ENCODE measurements at places on chromosomes 12 and 14.

- DNase-seq: no peak
- H3K27me3 ChIP-seq: no peaks in the 10 kb centered on the region
- H3K4me1 ChIP-seq: no peaks in the 10 kb centered on the region
- no peaks in the 10 kb centered on the region for H3K36me3 ChIP-seq
Observed at GRCh38 chr12:122820838-122821271, 14.4 kb upstream of the HIP1R start.

- H3K4me1 ChIP-seq: no peaks in the 10 kb centered on the region
- H3K27me3 ChIP-seq: no peaks in the 10 kb centered on the region
- H3K36me3 ChIP-seq: no peaks in the 10 kb centered on the region
- DNase-seq: no peak
- H3K27ac ChIP-seq: no peak overlapping the region
Observed at GRCh38 chr12:44555454-44555853, 320.7 kb downstream of the NELL2 start.

DNA sequence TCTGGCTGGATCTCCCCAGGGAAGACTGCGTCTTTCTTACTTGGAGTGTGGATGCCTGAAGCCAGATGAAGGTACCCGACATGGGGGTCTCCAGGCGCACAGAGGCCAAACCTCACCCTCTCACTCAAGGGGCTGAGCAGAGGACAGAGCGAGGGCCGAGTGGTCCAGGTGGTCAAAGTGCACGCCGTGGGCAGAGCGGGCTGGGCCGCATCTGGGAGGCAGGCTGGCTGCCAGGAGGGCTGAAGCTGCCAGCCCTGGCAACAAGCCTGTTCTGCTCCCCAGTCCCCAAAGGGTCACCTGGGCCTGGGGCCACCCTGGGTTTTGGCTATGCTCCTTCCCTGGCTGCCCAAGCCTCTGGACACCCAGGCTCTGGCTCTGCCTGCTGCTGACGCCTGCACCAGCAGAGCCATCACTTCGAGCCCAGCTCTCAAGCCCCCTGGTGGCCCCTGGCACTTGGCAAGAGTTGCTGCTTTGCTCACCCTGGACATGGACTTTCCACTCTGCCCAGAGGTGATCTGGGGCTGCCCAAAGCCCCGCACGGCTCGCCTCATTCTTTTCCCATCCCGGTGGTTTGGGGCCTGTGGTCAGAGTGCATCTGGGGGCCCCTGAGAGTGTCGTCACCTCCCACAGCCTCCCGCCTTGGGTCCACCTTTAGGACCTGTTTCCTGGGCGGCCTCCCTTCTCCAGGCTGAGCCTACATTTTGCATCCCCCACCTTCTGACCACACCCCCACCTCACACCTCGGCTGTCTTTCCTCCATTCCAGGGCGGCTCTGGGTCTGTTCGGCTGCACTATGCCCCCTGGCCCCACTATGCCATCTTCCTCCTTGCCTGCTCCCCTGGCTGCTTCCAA is 2.8 kb downstream of the ADSS1 start:
- peaks cover 15% of the 10 kb centered on the region for H3K4me1 ChIP-seq
- no peak overlapping the region for H3K4me3 ChIP-seq
- H3K36me3 ChIP-seq: peaks cover 2% of the 10 kb centered on the region
- no peaks in the 10 kb centered on the region for H3K27me3 ChIP-seq
- no peak for DNase-seq

DNA sequence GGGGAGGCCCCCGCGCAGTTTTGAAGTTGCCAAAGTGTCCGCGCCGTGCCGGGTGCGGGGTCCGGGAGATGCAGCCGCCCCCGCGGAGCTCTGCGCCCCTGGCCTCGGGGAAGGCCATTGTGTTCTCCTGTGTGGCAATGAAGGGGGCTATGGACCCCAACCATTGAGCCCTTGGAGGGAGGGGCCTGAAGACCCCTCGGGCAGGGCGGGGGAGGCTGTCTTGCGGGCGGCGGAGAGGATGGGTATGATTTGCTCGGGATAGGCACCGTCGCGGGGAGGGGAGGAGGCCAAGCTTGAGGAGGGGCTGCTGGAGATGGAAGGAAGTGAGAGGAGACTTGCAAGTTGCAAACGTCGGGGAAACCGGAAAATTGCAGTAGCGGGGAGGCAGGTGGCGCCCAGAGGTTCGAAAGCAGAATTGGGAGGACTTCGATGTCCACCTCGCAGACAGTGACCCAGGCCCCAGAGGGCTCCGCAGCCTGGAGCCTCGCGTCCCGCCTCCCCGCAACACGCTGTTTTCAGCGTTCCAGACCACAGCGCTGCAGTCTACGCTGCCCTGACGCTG is 25.4 kb downstream of the BCL11B start:
- H3K4me1 ChIP-seq: peaks cover 51% of the 10 kb centered on the region
- peaks cover 15% of the 10 kb centered on the region for H3K27me3 ChIP-seq
- no peaks in the 10 kb centered on the region for H3K36me3 ChIP-seq
- no peak overlapping the region for H3K4me3 ChIP-seq
- no peak overlapping the region for H3K27ac ChIP-seq

DNA sequence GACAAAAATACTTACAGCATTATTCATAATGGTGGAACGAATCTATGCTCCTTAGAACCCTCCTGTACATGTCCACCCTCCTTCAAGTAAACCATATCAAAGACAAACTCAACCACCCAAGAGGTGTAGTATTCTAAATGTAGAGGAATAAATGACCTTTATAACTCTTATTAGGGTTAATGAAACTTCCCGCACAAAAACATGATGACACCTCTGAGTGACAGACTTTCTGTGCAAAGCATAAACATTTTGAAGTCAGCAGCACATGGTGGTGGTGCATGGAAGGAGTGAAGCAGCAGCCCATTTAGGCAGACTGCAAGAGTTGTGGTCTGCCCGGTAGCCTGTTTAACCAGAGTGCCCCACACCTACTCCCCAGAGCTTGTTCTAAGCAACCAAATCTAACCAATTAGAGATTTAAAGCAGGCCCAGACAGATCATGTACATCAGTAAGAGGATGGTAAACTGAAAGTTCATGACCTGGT is 615 bp upstream of the ASB8 start:
- no peaks in the 10 kb centered on the region for H3K27me3 ChIP-seq
- no peaks in the 10 kb centered on the region for H3K36me3 ChIP-seq
- DNase-seq: no peak
- peak overlapping the region; percentile 84 for H3K27ac ChIP-seq
- peaks cover 4% of the 10 kb centered on the region for H3K4me1 ChIP-seq

GRCh38 chr12:93379326-93379980 is 1.7 kb downstream of the NUDT4 start:
- peaks cover 8% of the 10 kb centered on the region for H3K4me1 ChIP-seq
- peak overlapping the region; percentile 90 for H3K27ac ChIP-seq
- H3K27me3 ChIP-seq: no peaks in the 10 kb centered on the region
- peak; percentile 60 for DNase-seq
- H3K36me3 ChIP-seq: no peaks in the 10 kb centered on the region
- H3K4me3 ChIP-seq: peak overlapping the region; percentile 40

GRCh38 chr14:70934502-70935134 is 27.4 kb downstream of the PCNX1 start:
- DNase-seq: peak; percentile 90
- peaks cover 2% of the 10 kb centered on the region for H3K36me3 ChIP-seq
- peaks cover 10% of the 10 kb centered on the region for H3K4me1 ChIP-seq

DNA sequence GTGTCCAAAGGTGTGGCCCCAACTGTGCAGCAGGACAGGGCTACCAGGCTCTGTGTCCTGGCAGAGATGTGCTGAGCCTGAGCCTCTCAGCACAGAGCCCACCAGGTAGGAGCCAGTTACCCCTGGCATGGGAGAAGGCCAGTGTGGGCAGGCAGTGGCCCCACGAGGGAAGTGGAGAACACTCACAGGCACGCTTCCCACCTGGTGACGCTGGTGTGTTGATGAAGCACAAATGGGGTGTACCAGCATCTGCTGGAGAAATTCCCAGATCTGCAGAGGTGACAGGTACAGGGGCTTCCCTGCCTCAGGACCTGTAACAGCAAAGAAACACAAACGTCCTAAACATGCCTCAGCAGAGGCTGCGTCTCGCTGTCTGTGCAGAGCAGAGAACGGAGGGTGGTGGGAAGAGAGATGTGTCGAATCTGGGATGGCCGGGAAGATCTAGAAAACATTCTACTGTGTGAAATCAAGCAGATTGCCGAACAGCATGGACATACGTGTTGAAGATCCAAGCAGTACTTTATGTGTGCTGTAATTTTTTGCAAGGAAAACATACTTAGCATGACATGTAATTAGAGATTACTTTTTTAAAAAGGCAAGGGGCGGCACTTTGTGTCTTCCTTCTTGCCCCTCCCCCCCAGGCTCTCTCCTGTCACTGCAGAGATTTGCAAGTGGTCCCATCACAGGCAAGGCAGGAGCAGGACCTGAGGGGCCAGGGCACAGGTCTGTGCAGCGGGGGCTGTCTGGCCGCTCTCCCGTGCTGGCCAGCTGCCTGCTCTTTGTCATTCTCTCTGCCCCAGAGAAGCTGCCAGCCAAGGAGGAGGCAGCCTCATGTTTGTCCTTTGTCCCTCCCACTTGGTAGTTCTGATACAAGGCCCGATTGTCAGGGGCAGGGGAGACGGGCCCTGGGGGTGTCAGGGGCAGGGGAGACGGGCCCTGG is 17.3 kb downstream of the HIP1R start:
- no peak overlapping the region for H3K4me3 ChIP-seq
- DNase-seq: no peak
- H3K36me3 ChIP-seq: no peaks in the 10 kb centered on the region
- peak overlapping the region; percentile 16 for H3K27ac ChIP-seq
- no peaks in the 10 kb centered on the region for H3K27me3 ChIP-seq

- no peaks in the 10 kb centered on the region for H3K27me3 ChIP-seq
- no peak overlapping the region for H3K4me3 ChIP-seq
- no peak overlapping the region for H3K27ac ChIP-seq
- DNase-seq: peak; percentile 47
- no peaks in the 10 kb centered on the region for H3K36me3 ChIP-seq
Observed at GRCh38 chr14:58549105-58549757, 88.5 kb upstream of the DACT1 start.

DNA sequence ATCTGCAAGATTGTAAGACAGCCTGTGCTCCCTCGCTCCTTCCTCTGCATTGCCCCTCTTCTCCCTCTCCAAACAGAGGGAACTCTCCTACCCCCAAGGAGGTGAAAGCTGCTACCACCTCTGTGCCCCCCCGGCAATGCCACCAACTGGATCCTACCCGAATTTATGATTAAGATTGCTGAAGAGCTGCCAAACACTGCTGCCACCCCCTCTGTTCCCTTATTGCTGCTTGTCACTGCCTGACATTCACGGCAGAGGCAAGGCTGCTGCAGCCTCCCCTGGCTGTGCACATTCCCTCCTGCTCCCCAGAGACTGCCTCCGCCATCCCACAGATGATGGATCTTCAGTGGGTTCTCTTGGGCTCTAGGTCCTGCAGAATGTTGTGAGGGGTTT is 37.4 kb downstream of the DAD1 start:
- DNase-seq: no peak
- H3K36me3 ChIP-seq: no peaks in the 10 kb centered on the region
- peaks cover 2% of the 10 kb centered on the region for H3K4me1 ChIP-seq
- H3K27ac ChIP-seq: no peak overlapping the region
- no peak overlapping the region for H3K4me3 ChIP-seq

GRCh38 chr12:104105461-104105860 is 32.5 kb downstream of the NFYB start:
- no peak overlapping the region for H3K27ac ChIP-seq
- no peaks in the 10 kb centered on the region for H3K27me3 ChIP-seq
- H3K4me3 ChIP-seq: no peak overlapping the region
- DNase-seq: no peak
- H3K4me1 ChIP-seq: no peaks in the 10 kb centered on the region

DNA sequence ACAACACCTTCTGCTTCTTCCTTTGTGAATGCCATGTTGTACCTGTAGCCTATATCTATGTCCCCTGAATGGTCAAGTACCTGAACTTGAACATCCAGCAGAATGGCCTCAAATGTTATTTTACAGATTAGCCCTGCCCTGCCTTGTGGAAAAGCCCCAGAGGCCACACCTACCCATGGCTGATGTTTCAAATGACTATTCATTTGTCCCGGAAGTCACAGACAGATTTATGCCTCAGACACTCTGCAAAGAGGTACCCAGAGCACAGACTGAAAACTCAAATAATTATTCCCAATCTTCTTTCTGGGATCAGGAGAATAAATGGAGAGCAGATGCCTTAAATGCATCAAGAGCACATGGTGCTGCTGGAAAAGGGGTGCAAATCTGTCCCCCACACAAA is 13.0 kb upstream of the DPF3 start:
- H3K27me3 ChIP-seq: no peaks in the 10 kb centered on the region
- H3K4me3 ChIP-seq: no peak overlapping the region
- no peak overlapping the region for H3K27ac ChIP-seq
- H3K36me3 ChIP-seq: no peaks in the 10 kb centered on the region
- peaks cover 4% of the 10 kb centered on the region for H3K4me1 ChIP-seq

GRCh38 chr14:56751471-56751870 is 58.8 kb downstream of the OTX2 start:
- H3K27ac ChIP-seq: no peak overlapping the region
- DNase-seq: no peak
- no peak overlapping the region for H3K4me3 ChIP-seq
- H3K4me1 ChIP-seq: no peaks in the 10 kb centered on the region

DNA sequence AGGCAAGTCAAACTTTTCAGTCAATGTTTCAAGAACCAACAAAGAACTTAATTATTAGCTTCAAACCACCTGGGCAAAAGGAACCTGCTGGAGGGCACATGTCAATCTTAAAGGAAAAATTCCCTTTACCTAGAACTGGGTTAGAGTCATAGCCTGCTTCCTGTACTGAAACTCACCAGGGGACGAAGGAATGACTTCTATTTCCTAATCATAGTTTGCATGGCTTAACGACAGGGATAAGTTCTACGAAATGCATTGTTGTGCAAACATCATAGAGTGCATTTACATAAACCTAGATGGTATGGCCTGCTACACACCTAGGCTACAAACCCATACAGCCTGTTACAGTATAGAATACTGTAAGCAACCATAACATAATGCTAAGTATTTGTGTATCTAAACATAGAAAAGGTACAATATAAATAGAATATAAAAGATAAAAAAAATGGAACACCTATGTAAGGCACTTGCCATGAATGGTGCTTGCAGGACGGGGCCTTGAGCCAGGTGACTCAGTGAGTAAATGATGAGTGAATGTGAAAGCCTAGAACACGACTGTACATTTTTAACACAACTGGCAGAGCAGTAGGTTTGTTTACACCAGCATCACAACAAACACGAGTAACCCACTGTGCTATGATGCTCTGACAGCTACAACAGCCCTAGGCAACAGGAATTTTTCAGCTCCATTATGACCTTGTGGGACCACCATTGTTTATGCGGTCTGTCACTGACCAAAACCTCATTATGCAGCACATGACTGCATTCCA is 234.9 kb upstream of the CAND1 start:
- no peaks in the 10 kb centered on the region for H3K36me3 ChIP-seq
- H3K27ac ChIP-seq: no peak overlapping the region
- DNase-seq: no peak
- H3K4me3 ChIP-seq: no peak overlapping the region
- peaks cover 2% of the 10 kb centered on the region for H3K27me3 ChIP-seq

- peaks cover 3% of the 10 kb centered on the region for H3K4me1 ChIP-seq
- DNase-seq: no peak
- H3K27me3 ChIP-seq: no peaks in the 10 kb centered on the region
- H3K27ac ChIP-seq: no peak overlapping the region
Observed at GRCh38 chr12:11693601-11694000, 44.1 kb downstream of the ETV6 start.

DNA sequence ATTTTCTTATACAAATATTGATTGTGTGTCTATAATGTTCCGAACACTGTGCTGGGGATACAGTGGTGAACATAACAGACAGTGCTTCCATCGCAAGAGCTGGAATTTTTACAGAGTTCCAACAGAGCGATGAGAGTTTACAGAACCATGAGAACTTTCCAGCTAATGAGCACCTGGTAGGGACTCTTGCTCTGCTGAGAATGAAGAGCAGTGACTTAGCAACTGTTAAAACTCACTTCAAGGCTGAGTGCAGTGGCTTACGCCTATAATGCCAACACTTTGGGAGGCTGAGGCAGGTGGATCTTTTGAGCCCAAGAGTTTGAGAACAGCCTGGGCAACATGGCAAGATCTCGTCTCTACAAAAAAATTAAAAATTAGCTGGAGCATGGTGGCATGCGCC is 113.8 kb upstream of the DIO2 start:
- peaks cover 11% of the 10 kb centered on the region for H3K4me1 ChIP-seq
- no peaks in the 10 kb centered on the region for H3K36me3 ChIP-seq
- H3K27me3 ChIP-seq: no peaks in the 10 kb centered on the region
